ENCODE measurements at places on chromosomes 2 and 18. TPM values are rescaled to one million over a fixed set of nuclear protein-coding genes. Genes with fewer than 3 reads are reported as not detected.

The PLB1 gene
- total RNA-seq: 0.21 TPM

DNA sequence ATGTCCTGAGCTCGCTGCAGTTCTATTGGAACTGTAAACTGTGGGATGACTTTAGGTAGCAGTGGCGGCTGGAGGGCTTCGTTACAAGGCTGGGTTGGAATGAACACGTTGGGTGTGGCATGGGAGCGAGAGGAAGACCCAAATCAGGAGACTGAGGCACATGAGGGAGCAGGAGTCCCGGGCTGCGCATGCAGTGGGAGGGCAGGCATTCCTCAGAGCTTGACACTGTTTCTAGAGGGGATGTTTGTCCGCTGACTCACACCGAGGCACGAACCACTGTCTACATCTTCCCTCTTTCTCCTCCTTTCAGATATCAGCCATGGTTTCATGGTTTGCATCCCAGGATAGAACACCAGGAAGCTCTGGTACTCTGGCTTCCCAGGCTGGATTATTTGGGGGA lies 40.6 kb upstream of the LAMA1 start:
- no peak for DNase-seq

DNA sequence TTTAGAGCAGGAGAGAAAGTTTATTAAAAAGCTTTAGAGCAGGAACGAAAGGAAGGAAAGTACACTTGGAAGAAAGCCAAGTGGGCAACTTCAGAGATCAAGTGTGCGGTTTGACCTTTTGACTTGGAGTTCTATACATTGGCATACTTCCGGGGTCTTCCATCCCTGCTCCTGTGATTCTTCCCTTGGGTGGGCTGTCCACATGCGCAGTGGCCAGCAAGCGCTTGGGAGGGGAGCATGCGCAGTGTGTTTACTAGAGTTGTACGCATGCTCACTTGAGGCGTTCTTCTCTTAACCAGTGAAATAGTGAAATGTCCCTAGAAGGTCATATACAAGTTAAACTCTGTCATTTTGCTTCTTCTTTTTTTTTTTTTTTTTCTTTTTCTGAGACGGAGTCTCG lies 56.9 kb upstream of the ZNF532 start:
- no peak for DNase-seq

GRCh38 chr2:190209559-190209958 lies 110.1 kb downstream of the HIBCH start:
- no peak for DNase-seq

DNA sequence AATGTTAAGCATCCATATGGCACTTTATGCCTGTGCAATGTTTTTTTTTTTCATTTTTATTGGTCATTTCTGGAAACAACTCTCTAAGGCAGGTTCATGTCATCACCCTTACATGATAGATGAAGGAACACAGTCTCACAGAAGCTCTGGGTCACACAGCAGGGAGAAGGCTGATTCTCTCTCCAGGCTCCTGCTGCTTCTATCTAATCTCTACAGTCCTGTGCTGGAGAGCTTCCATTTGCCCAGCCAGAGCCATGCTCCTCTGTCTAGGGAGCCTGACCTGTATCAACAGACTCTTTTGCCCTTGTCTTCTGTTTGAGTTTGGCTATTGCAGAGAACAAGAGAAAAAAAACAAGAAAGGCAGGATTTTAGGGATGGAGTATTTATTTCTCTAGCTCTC lies 584.8 kb downstream of the MBD2 start:
- no peak for DNase-seq

DNA sequence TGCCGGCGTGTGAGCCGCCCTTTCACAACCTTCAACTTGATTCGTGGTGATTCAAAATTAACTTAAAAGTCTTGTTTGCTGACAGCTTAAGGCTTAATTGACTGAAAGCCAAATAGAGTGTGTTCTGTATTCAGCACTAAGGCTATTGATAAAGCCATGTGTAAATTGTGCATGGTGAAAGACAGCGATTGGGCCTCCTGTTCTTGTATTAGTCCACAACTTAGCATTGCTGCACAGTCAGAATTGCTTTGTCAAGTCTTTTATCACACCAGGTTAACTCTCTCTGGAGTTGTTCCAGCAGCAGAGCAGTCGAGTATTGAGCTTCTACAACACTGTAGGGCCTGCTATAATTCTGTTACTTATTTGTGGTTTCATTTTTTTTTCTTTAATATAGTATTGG lies 210.1 kb downstream of the WDR7 start:
- DNase-seq: no peak

GRCh38 chr2:109637749-109638570 lies 23.8 kb downstream of the SOWAHC start:
- DNase-seq: peak; percentile 60

- DNase-seq: no peak
Measured at GRCh38 chr18:54191352-54191751, 33.1 kb downstream of the MBD2 start.
